NCI-H1694 (cell line): ENCODE measurements at places on chromosomes 7 and 10.

GRCh38 chr7:50153148-50153547 lies 60.1 kb upstream of the ZPBP start:
- no peak for DNase-seq

- no peak for DNase-seq
Measured at GRCh38 chr7:300048-300447, 10.1 kb downstream of the FOXL3 start.

DNA sequence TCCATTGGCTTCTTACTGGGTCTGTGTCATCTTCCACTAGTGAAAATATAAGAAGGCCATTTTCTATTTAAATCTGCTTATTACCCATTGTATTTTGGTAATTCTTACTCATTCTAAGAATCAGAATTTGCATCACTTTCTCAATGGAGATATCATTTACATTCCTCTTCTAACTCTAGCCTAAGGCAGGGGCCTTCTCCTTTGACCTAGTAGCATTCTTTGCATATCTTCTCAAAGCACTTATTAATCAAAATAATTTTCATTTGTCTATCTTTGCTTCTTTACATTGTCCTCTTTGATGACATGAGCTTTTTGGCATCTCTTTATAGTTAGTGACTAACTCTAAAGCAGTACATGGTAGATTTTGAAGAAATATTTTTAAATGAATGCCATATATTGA lies 400.9 kb upstream of the SEMA3D start:
- no peak for DNase-seq

DNA sequence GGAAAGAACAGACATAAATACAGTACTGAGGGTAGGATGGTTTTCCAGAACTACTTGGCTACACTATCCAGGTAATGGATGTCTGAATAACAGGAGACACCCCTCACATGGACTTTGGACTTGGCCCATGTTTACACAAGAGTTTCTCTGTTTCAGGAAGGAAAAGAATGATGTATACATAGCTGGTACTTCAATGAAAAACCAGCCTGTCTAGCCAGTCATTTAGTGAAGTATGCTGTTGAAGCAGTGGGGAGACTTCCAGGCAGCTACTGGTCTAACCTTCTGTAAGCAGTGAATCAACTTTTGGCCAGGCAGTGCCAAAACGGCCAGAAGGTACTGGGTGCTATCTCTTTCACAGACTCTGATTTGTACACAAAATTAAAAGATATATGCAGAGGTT lies 135.0 kb downstream of the MBL2 start:
- DNase-seq: no peak

DNA sequence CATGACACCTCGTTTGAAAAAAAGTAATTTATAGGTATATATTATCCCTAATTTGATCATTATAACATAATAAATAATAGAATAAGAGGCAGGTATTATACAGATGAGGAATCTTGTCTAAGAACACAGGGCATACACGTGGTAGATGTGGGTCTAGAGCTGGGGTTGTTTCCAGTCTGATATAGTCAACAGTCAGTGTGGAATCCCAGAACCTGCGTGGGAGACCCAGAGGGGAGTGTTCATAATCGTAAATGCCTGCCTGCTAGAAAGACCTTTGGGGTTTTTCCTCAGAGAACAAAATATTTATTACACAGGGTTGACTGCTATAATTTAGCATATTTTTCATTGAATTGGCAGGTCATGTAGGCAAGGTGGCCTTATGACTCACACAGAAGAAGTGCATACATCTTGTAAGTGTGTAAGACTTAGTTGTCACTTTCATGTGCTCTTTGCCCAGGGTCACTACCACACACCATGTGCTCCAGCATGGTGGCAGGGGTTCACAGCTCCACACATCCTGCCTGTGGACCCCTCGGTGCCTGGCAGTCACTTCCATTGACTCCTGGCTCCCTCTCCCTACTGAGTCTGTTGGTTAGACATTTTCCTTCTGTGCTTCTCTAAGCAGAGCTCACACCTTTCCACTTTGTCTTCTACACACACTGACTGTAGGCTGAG lies 94.9 kb upstream of the IKZF1 start:
- no peak for DNase-seq

- DNase-seq: peak; percentile 66
Measured at GRCh38 chr7:106947244-106947728, 82.2 kb downstream of the PIK3CG start.

- no peak for DNase-seq
Measured at GRCh38 chr7:75735581-75736350, 3.0 kb downstream of the HIP1 start.

DNA sequence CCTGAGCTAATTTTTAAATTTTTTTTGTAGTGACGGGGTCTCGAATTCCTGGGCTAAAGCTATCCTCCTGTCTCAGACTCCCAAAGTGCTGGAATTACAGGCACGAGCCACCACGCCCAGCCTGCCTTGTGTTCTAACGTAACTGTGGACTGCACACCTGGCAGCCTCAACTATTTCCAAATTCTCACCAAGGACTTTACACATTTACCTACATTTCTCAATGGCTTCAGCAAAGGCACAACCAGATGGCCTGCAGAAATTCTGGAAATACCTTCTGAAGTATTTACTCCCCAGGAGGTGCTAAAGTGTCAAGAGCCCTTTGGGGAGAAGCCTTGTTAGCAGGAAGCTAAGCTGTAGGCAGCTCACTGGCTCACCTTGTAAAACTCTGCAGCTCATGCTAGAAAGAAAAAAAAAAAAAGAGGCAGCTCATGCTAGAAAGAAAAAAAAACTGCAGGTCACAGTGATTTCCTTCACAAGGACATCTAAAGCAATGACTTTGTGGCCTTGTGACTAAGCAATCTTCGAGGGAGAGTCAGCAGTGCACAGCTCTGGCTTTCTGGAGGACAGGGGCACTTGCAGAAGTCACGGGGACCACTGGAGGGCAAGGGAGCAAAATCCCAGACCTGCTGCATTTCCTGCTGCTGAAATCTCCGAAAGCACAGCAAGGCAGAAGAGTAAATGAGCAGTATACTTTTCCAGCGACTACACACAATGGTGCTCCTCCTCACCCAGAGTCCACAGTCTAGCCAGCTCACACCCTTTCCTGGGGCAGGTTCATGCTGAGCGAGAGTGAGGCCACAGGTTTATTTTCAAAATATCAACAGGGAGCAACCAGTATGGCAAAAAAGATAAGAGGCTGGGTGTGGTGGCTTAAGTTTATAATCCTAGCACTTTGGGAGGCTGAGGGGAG lies 40.4 kb downstream of the BAIAP2L1 start:
- no peak for DNase-seq

DNA sequence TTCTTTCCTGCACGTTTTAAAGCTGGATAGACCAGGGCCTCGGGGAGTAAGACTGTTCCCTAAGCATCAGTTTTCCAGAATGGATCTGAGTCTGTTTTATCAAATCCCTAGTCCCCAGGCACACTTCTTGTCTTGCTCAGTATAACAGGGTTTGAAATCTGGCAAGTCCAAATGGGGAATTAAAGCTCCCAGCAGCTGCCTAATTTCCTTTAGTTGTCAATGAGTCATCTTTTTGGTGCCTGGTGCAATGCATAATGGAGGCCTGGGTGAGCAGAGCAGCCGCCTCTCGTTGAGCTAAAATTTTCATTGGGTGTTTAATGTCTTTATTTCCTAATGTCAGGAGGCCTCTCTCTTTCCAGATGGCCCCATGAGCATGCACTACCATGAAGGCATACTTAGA lies 87.9 kb downstream of the STRA8 start:
- peak; percentile 4 for DNase-seq

- no peak for DNase-seq
Measured at GRCh38 chr7:102122026-102122425, 164.6 kb upstream of the SH2B2 start.

- DNase-seq: no peak
Measured at GRCh38 chr10:91296471-91296870, 76.0 kb downstream of the PCGF5 start.

DNA sequence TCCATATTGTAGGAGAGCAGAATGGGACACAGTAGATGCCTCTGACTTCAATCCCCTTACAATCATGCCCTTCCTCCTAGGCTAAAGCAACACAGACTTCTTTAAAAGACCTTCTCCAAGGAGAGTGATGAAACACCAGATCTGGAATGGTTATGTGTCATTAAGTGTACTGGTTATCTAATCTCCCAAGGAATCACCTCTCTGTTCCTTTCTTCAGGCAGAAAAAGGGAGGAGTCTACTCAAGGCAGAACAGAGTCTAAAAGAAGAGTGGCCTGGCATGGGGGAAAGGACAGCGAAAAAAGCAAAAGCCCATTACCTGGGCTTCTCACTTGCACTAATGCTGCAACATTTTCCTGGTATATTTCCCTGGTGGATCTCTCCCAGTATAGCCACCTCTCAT lies 2.9 kb downstream of the ELMO1 start:
- no peak for DNase-seq

- no peak for DNase-seq
Measured at GRCh38 chr10:78349165-78349516, 315.5 kb downstream of the RPS24 start.

- DNase-seq: no peak
Measured at GRCh38 chr10:90712529-90712928, 145.3 kb downstream of the HTR7 start.

GRCh38 chr10:244227-244626 lies 109.0 kb downstream of the ZMYND11 start:
- DNase-seq: no peak
